ENCODE measurements at places on chromosomes 1 and 21. TPM values are rescaled to one million over a fixed set of nuclear protein-coding genes. Genes with fewer than 3 reads are reported as not detected.

The TMPRSS2 gene
- total RNA-seq, result not detected

The TMEM63A gene
- total RNA-seq, result 4.7 TPM

The ARHGAP29 gene
- 45.3 TPM for total RNA-seq

The LEMD1 gene
- not detected for total RNA-seq

The ELF3 gene
- not detected for total RNA-seq

The VPS13D gene
- total RNA-seq, result 18.1 TPM

The CDC42BPA gene
- 36.4 TPM for total RNA-seq

The LYST gene
- 8.3 TPM for total RNA-seq

The HSPB7 gene
- 0.56 TPM for total RNA-seq

The LACTBL1 gene
- not detected for total RNA-seq

The FCGR3A gene
- not detected for total RNA-seq

The FOXO6 gene
- not detected for total RNA-seq
